ENCODE measurements at places on chromosomes 13 and 19. TPM values are rescaled to one million over a fixed set of nuclear protein-coding genes. Genes with fewer than 3 reads are reported as not detected.

NOSIP gene
- total RNA-seq: 89.8 TPM

ZNF175 gene
- 6.3 TPM for total RNA-seq

BRCA2 gene
- total RNA-seq: 28.6 TPM

SIRT2 gene
- 8.2 TPM for total RNA-seq

IRS2 gene
- total RNA-seq: 14.5 TPM

HSPB6 gene
- 0.27 TPM for total RNA-seq

HCN2 gene
- total RNA-seq: 2.9 TPM

TTYH1 gene
- total RNA-seq: 40.8 TPM

PGLYRP1 gene
- not detected for total RNA-seq

FAM216B gene
- total RNA-seq: not detected

KCNC3 gene
- total RNA-seq: 3.4 TPM

TLE6 gene
- total RNA-seq: 0.70 TPM

PSG1 gene
- not detected for total RNA-seq

ERICH6B gene
- not detected for total RNA-seq

NPAS1 gene
- 5.0 TPM for total RNA-seq

PLIN5 gene
- 3.5 TPM for total RNA-seq

NAT14 gene
- 25.4 TPM for total RNA-seq

OR7G2 gene
- total RNA-seq: not detected

ANKRD24 gene
- total RNA-seq: 18.0 TPM

LPAR6 gene
- 2.6 TPM for total RNA-seq

KLF2 gene
- total RNA-seq: 0.89 TPM

FNDC3A gene
- total RNA-seq: 31.1 TPM

TRPC4 gene
- total RNA-seq: 1.9 TPM

C1QTNF9B gene
- total RNA-seq: 0.28 TPM

OSCAR gene
- 0.31 TPM for total RNA-seq

FLT3LG gene
- 0.49 TPM for total RNA-seq

RFX2 gene
- 5.2 TPM for total RNA-seq

ZNF304 gene
- total RNA-seq: 12.4 TPM

OR4F17 gene
- total RNA-seq: not detected

P2RY11 gene
- total RNA-seq: 4.0 TPM

RASGRP4 gene
- 3.6 TPM for total RNA-seq

COMMD6 gene
- total RNA-seq: 34.9 TPM

DIRAS1 gene
- total RNA-seq: 18.6 TPM

LYPD3 gene
- total RNA-seq: 3.0 TPM

CD70 gene
- total RNA-seq: 7.3 TPM

KIR2DL1 gene
- total RNA-seq: not detected

ZIC5 gene
- total RNA-seq: 32.6 TPM

STXBP2 gene
- 55.8 TPM for total RNA-seq

EBI3 gene
- total RNA-seq: 0.52 TPM

KLF12 gene
- total RNA-seq: 7.7 TPM

OR7E24 gene
- total RNA-seq: not detected

ZNF83 gene
- total RNA-seq: 20.6 TPM

LGI4 gene
- 3.6 TPM for total RNA-seq

MISP gene
- 0.28 TPM for total RNA-seq

ZNF442 gene
- 1.0 TPM for total RNA-seq

SLC1A6 gene
- total RNA-seq: 18.5 TPM

USP12 gene
- total RNA-seq: 32.5 TPM

OR7A5 gene
- total RNA-seq: not detected

ZNF649 gene
- 75.5 TPM for total RNA-seq

FREM2 gene
- total RNA-seq: 29.8 TPM

WDR62 gene
- total RNA-seq: 45.4 TPM

ARHGAP45 gene
- 56.0 TPM for total RNA-seq

PRR12 gene
- 41.6 TPM for total RNA-seq

RFC3 gene
- 75.5 TPM for total RNA-seq

GPR12 gene
- total RNA-seq: not detected

PSMC4 gene
- 147 TPM for total RNA-seq

MAST1 gene
- total RNA-seq: 19.9 TPM
